ENCODE measurements at places on chromosomes 6 and 20.
A peak's percentile ranks its signal among the peaks of the same experiment; 100 is the strongest.

DNA sequence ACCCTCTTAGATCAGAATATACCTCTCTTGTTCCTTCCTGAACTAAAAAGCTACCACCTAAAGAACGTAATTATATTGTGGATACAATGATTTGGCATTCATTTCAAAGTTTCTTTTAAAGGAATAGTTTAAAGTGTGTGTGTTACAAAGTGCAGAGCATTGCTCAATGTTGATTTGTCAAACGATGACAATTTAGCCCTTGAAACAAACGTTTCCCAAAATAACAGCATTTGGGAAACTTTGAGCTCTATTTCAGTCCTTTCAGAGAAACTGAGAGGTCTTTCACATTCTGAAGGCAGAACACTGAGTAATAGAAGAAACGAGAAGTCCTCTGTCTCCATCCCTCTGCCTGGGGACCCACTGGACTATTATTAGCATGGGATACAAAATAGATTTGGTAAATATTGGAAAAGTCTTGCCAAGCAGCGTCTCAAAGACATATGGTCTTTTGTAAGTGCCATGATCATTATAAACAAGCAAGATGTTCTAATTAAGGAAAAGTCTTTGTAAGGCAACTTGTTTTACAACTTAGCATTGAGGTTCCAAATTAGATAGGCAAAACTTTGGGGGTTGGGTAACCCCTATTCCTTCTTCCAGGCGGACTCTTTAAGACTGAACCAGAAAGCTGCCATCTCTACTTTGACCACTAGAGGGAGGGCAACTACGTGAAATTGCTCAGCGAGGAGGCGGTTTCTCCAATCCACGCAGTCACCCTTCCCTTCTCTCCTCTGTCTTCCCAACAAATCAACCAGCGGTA is 208.8 kb downstream of the RNF144B start:
- peak; percentile 32 for DNase-seq

- DNase-seq: no peak
These were observed 547.3 kb upstream of the SLC35B3 start for GRCh38 chr6:8982668-8983067.

DNA sequence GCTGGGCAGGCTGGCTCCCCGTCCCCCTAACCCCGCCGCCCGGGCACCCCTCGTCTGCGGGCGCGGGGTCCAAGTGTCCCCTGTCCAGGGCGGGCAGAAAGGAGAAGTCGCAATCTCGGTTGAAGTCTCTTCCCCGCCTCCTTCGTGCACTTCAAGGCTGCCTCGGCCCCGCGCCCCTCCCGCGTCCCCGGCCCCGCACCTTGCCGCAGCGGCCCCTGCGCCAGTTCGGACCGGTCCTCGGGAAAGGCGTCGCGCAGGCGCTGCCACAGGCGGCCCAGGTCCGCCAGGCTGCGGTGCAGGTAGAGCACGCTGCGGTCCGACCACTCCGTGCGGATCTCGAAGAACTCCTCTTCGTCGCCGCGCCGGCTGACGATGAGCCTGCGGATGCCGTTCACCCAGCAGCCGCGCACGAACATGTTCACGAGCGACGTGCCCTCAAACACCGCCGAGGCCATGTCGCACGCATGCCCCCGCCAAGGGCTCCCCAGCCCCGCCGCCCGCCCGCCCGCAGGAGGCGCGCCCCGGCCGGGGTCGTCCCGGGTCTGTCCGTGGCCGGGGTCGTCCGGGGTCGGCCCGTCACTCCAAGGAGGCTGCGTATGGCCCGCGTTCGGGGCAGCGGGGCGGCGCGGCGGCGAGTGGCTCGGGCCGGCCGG is at the start of gene PXDC1:
TSS of gene PXDC1 (minus strand) at position 637 of the 653 bp plus-strand sequence. CDS start at position 455, 182 bp downstream.
- DNase-seq: no peak

GRCh38 chr20:62358171-62359042 is 8.7 kb downstream of the LAMA5 start:
- no peak for DNase-seq

GRCh38 chr6:36126553-36127458 is 3.5 kb upstream of the MAPK13 start:
- DNase-seq: peak; percentile 25

- no peak for DNase-seq
These were observed 11.2 kb downstream of the SPDEF start for GRCh38 chr6:34544776-34545471.
